ENCODE measurements at places on chromosomes 2 and 18.
A peak's percentile ranks its signal among the peaks of the same experiment; 100 is the strongest.

- no peak for DNase-seq
Observed at GRCh38 chr2:152879275-152879674, 160.9 kb downstream of the ARL6IP6 start.

GRCh38 chr18:79343567-79344207 is 52.0 kb upstream of the NFATC1 start:
- no peak for DNase-seq

DNA sequence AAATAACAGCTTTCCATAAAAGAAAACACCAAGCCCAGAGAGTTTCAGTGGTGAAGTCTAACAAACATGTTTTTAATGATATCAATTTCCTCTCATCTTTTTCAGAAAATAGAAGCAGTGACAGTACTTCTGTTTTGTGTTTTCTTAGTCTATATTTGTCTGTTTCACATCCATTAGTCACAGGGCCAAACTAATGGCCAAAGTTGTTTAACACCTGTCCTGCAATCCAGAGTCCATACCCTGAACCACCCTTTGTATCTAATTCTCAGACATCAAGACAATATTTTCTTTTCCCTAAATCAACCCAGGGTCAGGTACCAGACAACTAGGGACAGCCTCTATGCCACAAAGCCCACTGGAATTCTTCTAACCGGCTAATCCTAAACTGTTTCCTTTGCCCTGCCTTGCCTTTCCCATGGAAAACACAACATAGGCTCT is 25.9 kb downstream of the TMSB10 start:
- DNase-seq: no peak

DNA sequence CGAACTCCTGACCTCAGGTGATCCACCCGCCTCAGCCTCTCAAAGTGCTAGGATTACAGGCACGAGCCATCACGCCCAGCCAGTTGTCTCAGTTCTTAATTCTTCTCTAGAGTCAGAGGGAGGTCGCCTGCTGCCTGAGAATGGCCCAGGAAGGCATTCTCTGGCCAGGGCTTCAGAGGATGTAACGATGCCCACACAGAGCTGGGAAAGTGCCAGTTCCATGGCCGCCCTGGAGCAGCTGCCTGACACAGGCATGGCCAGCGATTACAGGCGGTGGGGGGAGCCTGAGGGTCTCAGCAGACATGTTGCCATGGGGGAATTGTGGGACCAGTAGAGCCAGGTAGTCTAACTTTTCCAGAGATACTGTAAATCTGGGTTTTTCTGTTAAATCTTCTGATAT is 25.6 kb upstream of the DNMT3A start:
- no peak for DNase-seq

DNA sequence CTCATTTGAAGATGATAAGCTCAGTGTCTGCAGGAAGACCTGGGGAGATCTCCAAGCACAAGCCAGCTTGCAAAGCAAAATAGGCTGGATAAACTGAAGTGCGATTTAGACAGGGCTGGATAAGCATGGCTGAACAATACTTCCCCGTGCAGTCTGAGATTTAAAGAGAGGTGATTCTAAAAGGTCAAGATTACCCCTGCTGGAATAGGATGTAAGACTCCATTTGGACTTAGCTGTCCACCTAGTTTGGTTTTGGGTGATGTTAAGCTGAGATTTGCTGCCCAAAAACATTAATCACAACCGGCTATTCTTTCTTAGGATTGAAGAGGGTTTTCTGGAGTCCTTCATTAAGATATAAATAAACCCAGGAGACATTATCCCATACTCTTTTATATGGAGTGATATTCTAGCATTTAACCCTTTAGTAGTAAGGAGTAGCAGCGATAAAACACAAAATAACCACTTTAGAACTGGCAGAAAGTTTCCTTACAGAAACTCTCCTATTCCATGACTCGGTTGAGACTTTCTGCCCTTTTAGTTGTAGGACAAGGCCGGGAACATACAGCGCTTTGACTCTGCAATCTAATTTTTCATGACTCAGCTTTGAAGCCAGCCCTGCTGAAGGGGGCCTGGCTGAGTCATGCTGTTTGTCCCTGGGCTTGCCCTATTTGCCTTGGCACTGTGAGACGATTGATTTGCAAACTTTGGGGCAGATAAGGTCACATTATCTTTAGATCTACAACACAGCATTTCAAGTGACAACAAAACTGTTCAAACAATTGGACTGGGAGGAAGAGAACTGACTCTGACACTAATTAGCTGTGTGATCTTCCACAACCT is 238.2 kb downstream of the GCA start:
- no peak for DNase-seq

DNA sequence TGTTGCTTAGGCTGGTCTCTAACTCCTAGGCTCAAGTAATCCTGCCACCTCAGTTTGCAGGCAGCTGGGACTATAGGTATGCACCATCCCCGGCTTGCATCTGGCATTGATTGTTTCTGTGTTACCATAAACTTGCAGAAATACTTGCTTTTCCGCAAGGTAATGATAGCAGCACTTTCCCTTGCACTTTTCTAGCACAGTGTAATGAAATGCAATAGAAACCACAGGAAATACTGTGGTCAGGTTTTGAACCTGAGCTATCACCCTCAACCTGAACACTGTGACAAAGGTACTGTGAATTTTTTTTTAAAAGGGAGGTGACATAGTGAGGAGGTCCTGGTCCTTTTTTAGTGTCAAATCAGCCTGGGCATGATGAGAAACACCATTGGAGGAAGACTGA is 38.3 kb downstream of the DHRS9 start:
- peak; percentile 73 for DNase-seq

- no peak for DNase-seq
Observed at GRCh38 chr2:174615871-174616436, 18.4 kb upstream of the WIPF1 start.

GRCh38 chr18:8197499-8197898 is 411.7 kb upstream of the RAB12 start:
- no peak for DNase-seq

- DNase-seq: no peak
Observed at GRCh38 chr2:212360068-212360460, 178.5 kb downstream of the ERBB4 start.

- DNase-seq: no peak
Observed at GRCh38 chr2:22536133-22536532, 848.8 kb upstream of the KLHL29 start.

DNA sequence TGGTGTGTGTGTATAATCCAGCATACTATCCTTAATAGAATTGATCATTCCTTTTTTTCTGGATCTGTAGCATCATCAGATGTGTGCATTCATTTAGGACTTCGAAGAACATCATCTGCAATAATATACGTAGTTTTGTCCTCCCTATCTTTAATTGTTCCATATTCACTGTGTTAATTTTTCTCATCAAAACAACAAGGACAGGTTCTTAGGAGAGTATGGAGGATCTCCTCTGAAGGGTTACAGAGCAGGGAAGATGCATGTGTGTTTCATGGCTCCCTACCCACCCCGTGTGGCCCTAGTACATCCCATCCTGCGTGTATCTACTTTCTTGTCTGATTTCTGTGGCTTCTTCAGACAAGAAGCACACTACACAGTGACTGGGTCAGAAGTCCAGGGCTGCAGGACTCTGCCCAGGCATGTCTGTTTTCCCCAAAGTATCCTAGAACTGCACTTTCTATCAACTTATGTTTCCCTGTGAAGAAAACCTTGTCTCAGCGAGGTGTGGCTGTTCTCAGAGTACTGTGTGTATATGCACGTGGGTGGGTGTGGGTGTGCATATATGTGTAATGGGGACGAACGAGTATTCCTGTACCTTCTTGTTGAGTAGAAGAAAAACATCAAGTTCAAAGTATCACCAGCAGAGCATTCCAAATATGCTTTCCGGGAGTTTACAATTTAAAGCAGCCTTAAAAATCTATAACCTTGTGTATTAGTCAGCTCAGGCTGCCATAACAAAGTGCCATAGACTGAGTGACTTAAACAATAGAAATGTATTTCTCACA is 220.4 kb upstream of the FOSL2 start:
- no peak for DNase-seq

- no peak for DNase-seq
Observed at GRCh38 chr2:174174741-174175140, 73.6 kb downstream of the OLA1 start.

DNA sequence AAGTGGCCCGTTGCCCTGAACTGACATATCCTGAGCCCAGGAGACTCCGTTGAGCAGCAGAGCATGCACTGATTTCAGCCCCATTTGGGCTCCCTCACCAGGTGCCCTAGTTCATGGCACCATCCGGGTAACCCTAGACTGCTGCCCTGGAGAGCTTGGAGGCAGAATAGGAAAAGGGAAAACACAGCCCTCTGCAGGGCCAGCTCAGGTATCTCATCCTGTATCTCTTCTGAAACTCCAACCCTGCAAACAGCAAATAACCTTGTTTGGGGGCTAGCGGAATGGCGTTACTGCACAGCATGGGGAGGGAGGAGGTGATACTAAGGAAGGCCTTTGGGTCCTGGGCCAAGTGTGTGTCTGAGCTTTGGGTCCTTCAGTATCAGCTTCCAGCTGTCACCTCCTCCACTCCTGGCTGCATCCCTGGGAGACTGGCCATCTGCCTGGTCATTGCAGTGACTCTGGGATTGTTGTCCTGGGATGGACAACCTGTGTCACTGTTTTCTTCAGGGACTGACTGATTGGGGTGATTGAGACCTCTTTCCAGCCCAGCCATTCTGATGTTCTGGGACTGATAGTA is 233.8 kb upstream of the SKOR2 start:
- no peak for DNase-seq

- no peak for DNase-seq
Observed at GRCh38 chr2:156864325-156864724, 393.2 kb upstream of the GALNT5 start.

DNA sequence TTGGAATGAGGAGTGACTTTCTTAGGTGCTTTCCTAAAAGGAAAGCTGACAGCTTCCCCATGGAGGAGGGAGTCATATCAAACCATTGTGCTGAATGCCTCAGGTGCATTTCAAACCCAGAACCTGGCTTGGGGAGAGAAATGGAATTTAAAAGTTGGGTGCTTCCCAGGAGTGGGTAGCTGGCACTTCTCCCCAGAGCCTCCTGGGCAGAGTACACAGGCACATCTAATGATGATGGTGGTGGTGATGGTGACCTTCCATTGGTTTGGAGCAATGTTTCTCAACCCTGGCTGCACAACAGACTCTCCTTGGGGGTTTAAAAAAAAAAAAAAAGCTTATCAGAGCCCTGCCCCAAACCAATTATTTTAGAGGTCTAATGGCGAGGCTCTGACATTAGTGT is 8.3 kb downstream of the FOSL2 start:
- DNase-seq: no peak

GRCh38 chr2:26526589-26526988 is 48.7 kb upstream of the OTOF start:
- DNase-seq: no peak

DNA sequence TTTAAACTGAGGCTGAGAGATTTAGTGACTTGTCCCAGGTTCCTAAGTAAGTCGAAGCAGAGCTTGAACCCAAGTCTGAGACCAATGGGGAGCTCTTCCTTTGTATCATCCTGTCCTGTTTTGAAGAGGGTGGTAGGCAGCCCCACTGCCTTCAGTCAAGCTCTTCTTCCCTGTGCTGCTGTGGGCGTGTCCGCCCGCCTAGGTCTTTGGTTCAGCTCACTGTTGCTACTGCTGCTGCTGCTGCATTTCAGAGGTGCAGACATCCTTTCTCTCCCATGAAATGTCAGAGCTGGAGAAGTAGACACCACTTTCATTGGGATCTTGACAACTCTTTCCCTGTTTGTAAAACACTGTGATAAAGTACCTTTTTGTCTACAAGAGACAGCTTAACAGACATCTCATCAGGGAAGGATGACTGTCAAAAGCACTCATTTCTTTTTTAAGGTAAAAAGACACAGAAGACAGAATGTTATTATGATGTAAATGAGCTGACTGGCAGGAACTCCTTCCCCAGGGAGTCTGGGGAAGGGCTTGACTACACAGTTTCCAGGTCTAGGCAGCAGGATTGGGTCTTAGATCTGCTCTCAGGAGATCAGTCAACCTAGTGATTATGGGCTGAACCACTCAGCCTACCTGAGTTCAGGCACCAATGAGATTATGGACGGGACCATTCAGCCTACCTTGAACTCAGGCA is 91.7 kb upstream of the TRIB2 start:
- no peak for DNase-seq

DNA sequence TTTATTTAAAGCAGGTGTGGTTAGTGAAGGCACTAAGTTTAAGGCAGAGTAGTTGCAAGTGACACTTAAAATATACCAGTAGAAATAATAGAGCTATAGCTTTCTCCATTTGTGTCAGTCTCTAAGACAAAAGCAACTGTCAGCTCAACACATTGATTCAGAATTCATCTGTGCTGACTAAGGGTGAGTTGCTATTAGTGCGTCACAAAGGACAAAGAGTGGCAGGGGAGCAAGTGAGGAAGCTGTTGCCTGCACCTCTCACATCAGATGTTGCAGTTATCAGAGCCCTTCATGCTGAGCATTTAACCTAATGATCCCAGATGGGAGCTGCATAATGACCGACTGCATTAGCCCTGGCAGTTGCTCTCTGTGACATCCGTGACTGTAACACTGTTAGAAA is 138.6 kb downstream of the DTNA start:
- DNase-seq: no peak

GRCh38 chr18:9016633-9017166 is 85.8 kb upstream of the NDUFV2 start:
- no peak for DNase-seq

GRCh38 chr2:238873841-238874240 is 26.0 kb downstream of the TWIST2 start:
- no peak for DNase-seq

DNA sequence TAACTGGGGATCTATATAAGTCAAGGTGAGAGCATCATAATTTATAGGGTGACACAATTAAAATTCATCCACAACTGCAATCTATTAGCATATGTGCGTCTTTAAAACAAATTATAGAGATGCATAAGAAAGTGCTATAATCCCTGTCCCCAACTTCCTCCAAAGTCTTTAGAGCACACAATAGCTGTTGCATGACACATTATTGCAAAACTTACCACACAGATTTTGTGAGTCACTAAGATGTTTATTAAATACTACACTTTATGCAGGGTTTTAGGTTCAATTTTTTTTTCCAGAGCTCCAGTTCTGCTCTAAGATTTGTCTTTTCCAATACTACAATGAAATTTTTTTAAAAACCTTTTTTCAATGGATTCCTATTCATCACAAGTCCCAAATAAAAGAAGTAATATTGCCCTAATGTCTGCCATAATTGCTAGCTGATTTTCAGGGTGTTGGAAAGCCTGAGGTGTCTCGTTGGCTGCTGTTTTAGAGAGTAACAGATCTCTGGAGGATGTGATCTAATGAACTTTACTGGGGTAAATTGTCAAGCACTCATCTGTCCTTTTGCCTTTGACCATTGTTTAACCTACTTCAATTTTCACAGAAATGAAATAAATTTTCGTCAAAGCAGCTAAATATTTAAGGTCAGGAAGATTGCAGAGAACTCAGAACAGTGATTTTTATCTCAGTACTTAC is 250.5 kb upstream of the NETO1 start:
- DNase-seq: no peak

Measured in stimulated activated naive CD4-positive, alpha-beta T cell (primary cell).